NCI-H2107 (cell line): ENCODE measurements at places on chromosomes 6 and 20.
A peak's percentile ranks its signal among the peaks of the same experiment; 100 is the strongest.

DNA sequence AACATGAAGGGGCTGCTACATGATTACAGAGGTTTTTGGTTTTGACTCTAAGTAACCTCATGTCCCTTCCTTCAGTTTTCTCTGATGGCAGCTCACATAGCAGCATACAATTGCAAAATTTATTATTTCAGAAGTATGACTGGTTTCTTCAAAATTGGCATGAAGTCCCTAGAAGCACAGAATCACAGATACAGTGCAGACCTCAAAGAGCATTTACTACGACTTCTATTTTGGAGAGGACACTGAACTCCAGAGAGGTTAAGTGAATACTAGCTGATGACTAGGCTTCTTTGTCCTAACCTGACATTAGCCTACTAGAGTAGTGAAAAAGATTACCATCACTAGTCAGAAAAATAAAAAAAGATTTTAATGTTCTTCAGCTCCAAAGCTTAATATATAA is 664.3 kb downstream of the RFPL4B start:
- no peak for DNase-seq

- no peak for DNase-seq
Observed at GRCh38 chr20:58231683-58232082, 3.2 kb upstream of the ANKRD60 start.

- no peak for DNase-seq
Observed at GRCh38 chr6:130183271-130184222, 39.2 kb downstream of the SAMD3 start.

DNA sequence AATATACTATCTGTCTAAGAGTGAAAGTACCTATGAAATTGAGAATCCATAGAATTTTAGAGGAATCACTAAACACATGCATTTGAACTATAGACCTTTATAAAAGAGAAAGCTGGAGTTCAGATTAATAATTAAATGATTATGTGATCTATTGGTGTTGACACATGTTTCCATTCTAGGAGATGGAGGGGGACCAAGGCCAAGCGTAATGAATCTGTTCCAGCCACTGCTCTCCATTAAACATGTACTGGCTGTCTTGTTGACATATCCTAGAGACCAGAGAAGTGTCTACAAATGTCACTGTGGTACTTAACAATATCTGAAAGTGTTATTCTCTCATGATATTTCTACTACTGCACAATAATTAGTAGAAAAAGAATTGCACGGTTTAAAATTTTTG is 432.4 kb downstream of the BMP2 start:
- DNase-seq, result no peak

DNA sequence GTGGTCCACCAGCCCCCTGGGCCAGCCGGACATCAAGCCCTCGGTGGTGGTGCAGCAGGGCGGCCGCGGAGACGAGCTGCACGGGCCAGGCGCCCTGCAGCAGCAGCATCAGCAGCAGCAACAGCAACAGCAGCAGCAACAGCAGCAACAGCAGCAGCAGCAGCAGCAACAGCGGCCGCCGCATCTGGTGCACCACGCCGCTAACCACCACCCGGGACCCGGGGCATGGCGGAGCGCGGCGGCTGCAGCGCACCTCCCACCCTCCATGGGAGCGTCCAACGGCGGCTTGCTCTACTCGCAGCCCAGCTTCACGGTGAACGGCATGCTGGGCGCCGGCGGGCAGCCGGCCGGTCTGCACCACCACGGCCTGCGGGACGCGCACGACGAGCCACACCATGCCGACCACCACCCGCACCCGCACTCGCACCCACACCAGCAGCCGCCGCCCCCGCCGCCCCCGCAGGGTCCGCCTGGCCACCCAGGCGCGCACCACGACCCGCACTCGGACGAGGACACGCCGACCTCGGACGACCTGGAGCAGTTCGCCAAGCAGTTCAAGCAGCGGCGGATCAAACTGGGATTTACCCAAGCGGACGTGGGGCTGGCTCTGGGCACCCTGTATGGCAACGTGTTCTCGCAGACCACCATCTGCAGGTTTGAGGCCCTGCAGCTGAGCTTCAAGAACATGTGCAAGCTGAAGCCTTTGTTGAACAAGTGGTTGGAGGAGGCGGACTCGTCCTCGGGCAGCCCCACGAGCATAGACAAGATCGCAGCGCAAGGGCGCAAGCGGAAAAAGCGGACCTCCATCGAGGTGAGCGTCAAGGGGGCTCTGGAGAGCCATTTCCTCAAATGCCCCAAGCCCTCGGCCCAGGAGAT is 1.0 kb downstream of the POU3F2 start:
- peak; percentile 31 for DNase-seq

GRCh38 chr20:46200582-46201570 is 82.8 kb downstream of the CD40 start:
- DNase-seq, result no peak

GRCh38 chr6:76135481-76135880 is 63.0 kb upstream of the IMPG1 start:
- DNase-seq, result no peak

DNA sequence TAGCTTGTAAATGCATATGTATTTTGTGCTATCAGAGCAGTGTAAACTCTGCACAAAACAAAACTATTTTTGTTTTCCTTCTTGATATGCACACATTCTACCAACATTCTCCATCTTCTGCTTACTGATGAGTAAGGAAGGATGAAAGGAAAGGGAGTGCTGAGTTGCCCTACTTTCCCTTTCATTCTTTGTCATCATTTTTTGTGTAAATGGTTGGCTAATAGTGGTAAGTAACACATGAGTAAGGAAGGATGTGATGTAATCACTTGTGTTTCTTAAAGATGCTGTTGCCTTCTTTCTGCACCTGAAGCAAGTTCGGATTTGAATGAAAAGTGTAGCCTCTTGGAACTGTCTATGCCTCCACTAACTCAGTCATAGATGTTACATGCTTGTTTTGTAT is 4.6 kb upstream of the REV3L start:
- no peak for DNase-seq

- DNase-seq, result no peak
Observed at GRCh38 chr6:166456395-166457156, 73.8 kb upstream of the MPC1 start.

- no peak for DNase-seq
Observed at GRCh38 chr20:14951105-14951504, 613.7 kb upstream of the FLRT3 start.

DNA sequence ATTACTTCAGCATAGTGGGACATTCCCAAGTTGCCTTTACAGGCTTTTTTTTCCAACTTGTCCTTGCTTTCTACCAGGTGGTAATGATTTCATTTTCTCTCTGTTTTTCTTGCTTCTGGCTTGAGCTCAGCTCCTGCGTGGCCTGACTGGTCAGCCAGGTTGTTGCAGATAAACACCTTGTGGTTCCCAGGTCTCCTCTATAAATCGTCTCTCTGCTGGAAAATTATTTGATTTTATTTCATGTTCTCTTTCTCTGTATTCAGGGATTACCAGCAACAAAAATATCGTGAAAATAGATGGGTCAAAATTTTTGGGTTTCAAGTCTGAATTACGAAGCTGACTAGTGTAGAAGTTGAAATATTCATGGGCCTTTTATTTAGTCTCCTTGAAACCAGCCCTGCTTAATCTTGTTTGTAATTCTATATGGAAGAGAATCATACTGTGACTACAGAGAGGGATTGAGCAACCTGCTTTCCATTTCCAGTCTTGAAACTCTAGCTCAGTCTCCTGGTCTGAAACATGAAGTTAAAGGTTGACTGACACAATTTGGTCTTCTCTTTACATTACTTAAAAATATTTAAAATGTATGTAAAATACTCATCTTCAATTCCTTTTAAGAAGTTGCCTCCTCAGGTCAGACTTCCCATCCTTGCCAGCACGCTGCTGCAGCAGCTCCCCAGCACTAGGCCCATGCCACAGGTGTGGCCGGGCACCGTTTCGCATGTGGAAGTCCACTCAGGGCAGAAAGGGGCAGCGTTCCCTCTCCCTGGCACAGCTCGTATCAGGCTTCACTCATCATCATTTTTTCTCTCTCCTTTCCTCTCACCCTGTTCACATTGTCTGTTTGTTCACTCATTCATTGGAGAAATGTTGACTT is 7.1 kb downstream of the DUSP22 start:
- DNase-seq, result no peak

DNA sequence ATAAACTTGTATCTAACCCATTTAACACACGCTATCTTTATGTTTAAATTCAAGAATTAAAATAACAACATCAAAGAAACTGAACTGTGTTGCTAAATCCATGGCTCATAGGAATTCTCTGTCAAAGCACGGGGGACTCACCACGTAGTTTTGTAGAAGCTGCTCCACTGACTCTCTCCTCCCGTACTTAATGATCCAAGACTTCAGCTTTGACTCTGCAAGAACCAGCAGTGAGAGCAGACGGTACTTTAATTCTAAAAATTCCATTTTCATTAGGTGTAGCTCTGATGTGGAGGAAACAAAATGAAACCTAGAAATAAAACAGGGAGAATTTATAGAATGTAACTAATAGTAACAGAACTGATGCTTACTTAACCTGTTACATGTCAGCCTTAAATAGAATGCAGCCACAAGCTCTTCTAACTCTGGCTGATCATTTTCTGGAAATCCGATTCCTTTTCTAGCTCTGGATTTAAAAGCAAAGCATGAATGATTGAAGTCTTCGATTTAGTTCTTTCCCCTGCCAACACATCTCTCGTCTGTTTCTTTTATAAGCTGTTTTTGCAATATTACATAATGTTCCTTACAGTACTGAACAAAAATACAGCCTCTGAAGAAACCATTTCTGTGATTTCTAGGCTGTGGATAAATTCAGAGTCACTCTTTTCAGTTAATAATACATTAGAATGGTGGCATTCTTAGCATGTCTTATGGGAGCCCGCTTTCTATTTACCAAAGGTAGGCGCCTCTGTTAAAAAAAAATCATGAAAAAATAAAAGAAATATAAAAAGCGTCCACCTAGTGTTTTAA is 165.5 kb downstream of the SYNE1 start:
- DNase-seq, result no peak

- no peak for DNase-seq
Observed at GRCh38 chr6:35141007-35141655, at the start of gene TCP11. TSS of gene TCP11 (minus strand) at chr6:35141339. CDS start at chr6:35140870, 469 bp downstream.

GRCh38 chr20:1469306-1469905 is 2.8 kb upstream of the NSFL1C start:
- DNase-seq, result no peak

- no peak for DNase-seq
Observed at GRCh38 chr20:54275359-54276111, 67.6 kb downstream of the PFDN4 start.

DNA sequence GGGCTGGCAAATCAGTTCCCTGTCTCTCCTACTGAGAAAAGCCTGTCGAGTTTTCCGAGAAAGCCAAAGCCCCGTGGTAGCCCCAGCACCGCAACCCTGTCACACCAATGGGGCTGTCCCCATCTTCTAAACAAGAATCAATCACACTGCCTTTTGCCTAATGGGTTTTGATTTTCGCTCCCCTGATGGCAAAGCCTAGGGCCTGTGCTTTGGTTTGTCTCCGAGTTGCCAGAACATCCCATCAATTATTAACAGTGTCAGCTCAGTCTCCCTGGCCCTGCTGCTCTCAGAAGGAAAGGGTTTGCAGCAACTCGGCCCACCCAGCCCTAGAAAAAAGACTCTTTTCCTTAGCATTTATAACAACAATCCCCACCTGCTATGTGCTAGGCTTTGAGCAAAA is 4.2 kb downstream of the KCNB1 start:
- no peak for DNase-seq

DNA sequence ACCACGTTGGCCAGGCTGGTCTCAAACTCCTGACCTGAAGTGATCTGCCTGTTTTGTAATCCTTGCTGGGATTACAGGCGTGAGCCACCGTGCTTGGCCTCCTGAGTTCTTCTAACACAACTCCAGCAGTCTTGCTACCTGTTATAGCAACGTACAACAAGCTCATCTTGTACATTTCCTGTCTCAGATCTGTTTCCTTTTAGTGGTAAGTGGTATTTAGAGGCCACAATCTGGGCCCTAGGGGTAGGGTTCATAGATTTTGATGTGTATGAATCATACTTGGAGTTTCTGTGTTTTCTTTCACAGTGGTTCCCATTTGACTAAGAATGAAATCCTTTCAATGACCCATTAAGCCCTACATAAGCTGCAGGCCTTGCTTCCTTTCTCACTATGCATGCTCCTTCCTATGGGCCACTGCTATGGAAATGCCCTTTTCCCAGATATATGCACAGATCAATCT is 27.1 kb upstream of the SYNCRIP start:
- no peak for DNase-seq

GRCh38 chr20:11753155-11753554 is 164.5 kb upstream of the BTBD3 start:
- DNase-seq, result no peak

DNA sequence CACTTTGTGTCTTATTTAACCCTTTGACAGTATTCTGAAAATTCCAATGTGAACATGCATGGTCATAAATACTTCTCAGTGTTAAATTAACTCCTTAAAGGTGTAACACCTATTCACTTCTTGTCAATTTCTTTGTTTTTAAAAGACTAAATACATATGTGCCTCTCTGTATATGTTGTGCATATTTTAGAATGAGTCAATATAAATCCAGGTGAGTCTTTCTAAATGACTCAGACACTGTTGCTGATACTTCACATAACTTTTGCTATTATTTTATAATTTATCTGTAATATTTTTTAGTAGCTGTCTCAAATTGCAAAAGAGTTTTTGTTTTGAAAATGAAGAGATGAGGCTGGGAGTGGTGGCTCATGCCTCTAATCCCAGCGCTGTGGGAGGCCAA is 36.0 kb downstream of the TIAM2 start:
- no peak for DNase-seq

DNA sequence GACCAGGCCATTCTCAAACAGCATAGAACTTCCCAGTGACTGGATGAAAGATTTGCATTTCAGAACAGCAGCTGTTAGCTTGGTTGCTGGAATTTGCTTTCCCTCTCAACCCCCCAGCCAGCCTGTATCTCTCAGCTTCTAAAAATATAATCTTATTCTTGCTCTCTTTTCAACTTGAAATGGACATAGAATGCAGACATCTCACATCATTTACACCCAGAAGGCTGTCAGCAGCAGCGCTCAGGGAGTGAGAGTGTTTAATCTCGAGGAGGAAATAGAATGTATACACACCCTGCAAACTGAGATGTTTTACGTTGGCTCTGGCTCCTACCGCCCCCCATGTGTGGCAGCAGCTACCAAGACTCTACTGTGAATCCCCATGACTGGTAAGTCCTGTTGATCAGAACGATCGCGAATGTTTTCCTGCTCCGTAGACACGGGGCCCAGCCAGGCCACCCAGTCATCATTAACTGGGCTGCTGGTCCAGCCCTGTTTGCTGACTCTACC is 163.4 kb upstream of the SLC24A3 start:
- DNase-seq, result no peak

- DNase-seq, result no peak
Observed at GRCh38 chr6:81326881-81327561, 425.5 kb downstream of the TENT5A start.

- no peak for DNase-seq
Observed at GRCh38 chr6:170174124-170174770, 116.6 kb downstream of the DLL1 start.

GRCh38 chr6:140956571-140957369 is 1176.0 kb upstream of the GJE1 start:
- DNase-seq, result peak; percentile 38

GRCh38 chr20:46827718-46828458 is 66.8 kb upstream of the EYA2 start:
- DNase-seq, result no peak

GRCh38 chr6:91142154-91142553 is 555.3 kb upstream of the MAP3K7 start:
- no peak for DNase-seq
